ENCODE measurements at places on chromosomes 12 and 14.

- peak; percentile 85 for DNase-seq
Observed at GRCh38 chr12:79690142-79690637, 574 bp downstream of the PAWR start.

DNA sequence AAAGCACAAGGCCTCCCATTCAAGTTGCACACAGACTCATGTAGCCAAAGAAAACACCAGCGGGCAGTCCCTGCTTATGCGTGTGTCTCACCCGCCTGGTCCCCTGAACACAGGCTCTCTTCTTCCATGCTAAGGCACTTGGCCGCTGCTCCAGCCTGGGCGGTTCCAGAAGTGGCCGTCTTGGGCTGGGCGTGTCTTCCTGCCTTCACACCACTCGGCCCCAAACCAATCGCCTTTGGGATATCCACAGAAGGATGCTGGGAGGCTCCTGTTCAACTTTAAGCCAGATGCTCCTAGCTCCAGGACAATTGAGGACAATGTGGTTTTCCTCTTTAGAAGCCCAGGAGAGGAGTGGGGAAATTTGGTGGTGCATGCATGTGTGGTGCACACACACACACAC, 2.2 kb downstream of the SCARB1 start:
- DNase-seq, result no peak

DNA sequence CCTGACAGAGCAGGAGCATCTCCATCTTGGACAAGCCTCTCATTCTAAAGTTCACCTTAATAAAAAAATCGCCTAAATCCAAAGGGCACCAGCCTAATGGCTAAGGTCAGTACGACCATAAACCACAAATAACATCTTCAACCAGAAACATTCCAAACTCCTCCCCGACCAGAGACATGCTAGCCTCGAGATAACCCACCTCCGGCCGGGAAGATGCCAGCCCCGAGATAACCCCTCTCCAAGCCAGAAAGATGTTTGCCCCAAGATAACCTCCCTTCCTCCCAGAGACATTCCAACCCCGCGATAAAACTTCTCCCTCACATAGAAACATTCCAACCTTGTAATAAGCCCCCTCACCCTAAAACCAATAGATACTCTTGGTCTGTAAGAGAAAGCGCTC, 86.8 kb upstream of the PKP2 start:
- DNase-seq, result no peak

GRCh38 chr12:131975228-131975627, 25.5 kb downstream of the EP400 start:
- DNase-seq, result no peak

GRCh38 chr12:109687250-109687649, 26.4 kb upstream of the FAM222A start:
- peak; percentile 41 for DNase-seq

DNA sequence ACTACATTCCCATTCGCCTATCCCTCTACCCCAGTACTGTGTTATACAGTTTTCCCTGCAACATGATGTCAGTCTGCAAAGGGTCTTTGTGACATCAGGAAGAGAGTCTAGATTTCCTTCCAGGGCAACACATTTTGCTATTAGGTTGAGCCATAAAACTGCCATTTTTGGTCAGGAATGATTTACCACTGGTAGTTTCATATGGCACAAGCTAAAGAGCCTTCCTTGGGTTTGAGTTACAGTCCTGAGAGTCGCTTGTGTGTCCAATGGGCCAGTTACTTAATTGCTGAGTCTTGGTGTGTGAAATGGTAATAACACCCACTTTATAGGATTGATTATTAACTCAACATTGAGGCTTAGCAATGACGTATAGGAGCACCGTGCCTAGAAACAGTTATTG, 22.6 kb upstream of the AMIGO2 start:
- no peak for DNase-seq

DNA sequence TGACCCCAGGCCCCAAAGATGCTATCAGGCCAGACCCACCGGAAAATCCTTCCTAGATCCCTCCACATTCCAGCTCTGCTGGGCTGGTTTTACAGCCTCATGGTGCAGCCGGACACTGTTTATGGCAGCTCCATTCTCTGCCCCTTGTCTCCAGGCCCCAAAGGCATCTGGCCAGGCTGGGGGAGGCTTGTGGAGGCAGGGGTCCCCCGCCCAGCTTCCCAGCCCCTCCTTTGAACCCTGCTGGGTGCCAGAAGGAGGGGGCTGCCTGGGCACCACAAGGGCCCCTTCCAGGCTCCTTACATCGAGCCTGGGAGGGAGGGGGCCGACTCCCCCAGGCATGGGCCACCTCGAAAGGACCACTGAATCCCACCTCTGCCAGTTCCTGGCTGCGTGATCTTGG, 19.8 kb upstream of the SMUG1 start:
- DNase-seq, result no peak

GRCh38 chr12:50780013-50780412, 16.1 kb downstream of the ATF1 start:
- no peak for DNase-seq

DNA sequence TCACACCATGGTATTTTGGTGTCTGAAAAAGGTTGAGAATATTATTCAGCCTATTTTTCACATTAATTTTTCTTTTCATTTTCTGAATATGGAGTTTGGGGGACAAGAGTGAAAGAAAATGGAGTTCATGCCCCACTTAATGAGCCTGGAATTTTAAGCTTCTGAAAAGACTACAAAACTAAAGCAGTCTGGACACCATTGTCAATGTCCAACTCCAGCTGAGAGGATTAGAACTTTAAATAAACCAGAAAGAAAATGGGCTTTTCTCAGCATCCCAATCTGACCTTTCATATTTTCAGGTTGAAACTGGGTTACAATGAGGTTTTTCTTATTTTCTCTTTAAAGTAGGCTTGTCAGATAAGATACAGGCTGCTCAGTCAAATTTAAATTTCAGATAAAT, 207.7 kb downstream of the SLC6A15 start:
- no peak for DNase-seq

DNA sequence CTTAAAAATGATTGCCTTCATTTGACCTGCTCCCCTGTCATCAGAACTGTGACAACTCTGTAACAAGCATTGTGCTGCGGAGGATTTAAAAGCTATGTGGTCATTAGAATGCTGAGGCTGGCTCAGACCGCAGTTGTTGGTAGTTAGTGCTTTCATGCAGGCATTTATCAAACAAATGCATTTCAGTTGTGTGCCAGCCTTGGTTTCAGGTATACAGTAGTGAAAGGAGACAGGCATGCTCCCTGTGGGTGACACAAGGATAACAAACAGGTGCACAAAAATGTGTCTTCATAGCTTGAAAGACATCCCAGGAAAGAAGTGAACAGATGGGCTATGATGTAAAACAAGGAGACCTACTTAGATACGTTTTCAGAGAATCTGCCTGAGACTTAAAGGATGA, 60.6 kb downstream of the MARK3 start:
- DNase-seq, result no peak

DNA sequence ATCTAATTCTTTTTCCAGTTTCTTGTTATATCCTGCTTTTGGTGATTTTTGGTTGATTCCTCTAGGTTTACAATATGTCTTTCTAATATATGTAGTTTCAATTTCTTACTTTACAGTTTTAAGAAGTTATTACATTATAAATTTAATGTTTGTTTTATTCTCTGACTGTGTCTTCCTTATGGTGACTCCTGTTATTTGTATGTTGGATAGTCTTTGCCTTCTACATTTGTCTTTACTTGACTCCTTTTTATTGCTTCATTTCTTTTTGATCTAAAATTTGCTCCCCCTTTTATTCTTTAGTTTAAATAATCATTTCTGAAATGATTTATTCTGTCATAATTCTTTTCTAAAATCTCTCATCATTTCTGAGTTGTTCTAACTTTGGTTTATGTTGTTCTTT, 125.8 kb downstream of the CCDC91 start:
- DNase-seq, result no peak

- no peak for DNase-seq
Observed at GRCh38 chr12:76549131-76549530, 10.4 kb downstream of the OSBPL8 start.

DNA sequence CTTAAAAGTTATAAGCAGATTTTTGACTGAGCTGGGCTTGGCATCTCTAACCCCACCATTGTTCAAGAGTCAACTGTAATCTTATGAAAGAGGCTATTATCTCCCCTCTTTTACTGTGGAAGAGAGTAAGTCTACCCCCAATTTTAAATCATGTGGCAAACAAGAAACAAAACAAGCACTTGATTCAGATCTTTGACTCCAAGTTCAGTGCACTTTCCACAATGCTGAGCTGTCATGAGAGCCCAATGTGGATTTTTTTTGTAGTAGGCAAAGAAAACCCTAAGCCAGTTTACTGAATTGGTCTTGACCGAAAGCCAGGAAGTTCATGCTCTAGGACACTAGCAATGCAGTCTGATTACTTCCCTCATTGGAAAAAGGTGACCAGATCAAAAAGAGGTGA, 306.2 kb downstream of the GALC start:
- no peak for DNase-seq

GRCh38 chr14:101929096-101929495, 35.3 kb upstream of the DYNC1H1 start:
- no peak for DNase-seq

DNA sequence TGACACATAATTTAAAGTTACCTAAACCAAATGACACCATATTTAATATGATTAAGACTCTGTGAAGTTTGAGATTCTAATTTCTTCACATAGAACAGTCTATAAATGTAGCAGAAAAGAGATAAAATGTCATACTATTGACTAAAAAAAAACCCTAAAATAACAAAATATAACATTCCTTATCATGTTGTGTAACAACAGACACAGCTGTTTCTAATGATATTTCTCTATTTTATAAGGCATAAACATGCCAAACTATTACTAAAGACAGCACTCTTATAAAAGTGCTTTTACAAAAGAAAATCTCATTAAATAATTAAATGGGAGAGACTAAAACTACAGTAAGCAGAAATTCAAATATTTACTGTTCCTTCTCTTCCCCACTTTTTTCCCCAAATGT, 49.4 kb downstream of the NOVA1 start:
- DNase-seq, result no peak

DNA sequence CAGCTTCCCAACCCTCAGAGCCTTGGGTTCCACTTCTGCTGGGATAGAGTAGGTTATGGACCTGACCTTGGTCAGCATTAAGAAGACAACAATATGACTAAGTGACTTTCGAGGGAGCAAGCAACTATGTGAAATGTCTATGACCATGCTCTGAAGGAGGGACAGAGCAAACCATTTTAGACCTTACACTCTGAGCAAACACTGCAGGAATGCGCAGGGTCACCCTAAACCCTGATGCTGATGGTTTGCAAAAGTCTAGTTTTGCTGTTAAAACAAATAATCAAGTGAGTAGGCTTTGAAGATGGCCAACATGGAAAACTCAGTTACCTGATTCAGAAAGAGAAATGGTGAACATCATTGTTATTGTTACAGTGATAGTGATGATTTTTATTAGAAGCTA, 8.7 kb downstream of the ZCCHC8 start:
- DNase-seq, result no peak

- DNase-seq, result no peak
Observed at GRCh38 chr12:2092890-2093289, 40.1 kb downstream of the CACNA1C start.

DNA sequence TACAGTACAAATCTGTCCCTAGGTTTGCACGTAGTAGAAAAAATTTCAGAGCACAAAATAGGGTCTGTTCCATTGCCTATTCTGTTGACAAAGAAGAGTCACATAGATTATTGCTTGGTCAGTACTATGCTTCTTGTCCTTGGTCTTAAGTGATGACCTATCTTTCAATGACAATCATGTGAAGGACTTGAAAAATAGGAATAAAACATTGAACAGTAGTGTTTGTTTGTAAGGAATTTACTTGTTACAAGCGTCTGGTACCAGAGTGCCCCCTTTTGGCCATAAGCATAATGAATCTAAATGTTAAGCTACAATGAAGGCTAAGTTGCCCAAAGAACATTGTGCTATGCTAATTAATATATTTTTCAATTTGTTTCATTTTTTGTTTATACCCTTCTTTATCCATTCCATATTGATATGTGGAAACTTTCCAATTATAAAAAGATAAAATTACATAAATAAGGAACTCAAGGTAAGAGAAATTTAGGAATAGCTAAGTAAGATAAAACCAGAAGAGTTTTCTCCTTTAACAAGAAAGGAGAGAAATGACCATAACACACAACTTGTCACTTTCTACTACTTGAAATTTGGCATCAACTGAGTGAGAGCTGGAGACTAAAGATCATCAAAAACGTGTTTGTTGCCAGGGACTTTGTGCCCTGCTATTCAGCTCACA, 204.7 kb downstream of the EPS8 start:
- no peak for DNase-seq

DNA sequence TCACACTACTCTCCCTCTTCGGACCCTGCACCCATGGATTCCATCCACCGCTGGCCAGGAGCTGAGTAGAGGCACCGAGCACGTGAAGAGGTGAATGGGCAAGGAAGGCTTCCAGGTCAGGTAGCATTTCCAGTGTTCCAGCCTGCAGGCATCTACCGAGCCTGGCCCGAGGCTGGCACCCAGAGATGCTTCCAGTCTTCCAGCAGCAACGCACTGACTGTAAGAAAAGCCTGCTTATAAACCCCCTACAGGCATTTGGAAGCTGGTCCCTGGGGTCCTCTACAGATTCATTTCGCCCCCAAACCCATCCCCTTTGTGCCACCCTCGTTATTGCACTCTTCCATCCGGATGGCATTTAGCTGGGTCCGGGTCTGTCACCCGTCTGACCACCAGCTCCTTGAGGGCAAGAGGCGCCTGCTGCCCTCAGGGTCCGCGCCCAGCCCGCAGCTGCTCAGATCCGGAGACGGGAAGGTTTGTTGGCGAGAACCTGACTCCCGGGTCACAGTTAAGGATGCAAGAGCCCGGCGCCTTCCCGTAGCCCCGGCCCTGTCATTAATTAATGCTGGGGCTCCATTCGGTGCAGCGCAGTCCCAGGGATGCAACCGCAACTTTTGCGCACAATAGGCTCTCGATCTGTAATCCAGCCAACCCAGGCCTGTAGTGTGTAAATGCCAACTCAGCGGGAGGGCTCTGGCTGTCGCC, 614 bp upstream of the MARK3 start:
- DNase-seq, result no peak

GRCh38 chr14:44720707-44721106, 213.6 kb upstream of the FSCB start:
- DNase-seq, result no peak

DNA sequence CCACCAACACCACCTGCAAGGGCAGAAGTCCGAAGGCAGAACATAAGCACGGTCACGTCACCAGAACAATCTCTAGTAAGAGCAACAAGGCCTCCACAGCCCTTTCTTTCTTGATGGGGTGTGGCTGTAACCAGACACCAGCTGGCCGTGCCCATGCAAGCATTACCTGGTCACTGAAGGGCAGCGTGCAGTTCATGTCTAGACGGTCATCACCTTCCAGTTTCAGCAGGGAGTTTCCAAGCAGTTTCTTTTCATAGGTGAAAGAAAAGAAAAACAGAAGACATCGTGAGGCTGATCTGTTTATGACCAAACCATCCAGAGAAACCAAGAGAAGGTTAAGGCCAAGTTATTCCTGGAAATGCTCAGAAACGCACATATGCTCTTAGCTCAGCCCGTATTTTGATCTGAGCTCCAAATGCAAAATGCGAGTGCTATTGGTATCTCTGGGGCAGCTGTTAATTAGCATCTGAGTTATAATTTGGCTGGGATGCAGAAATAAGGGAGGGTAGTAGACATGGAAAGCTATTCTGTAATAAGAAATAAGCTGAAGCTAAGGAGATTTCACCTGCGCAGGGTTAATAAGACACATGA, 42.5 kb downstream of the PRKAB1 start:
- no peak for DNase-seq
